Tibial nerve (tissue), 4 donors: ENCODE measurements at places on chromosomes 12 and 14. TPM values are rescaled to one million over a fixed set of nuclear protein-coding genes. Genes with fewer than 3 reads are reported as not detected.

- H3K27ac ChIP-seq, result peak overlapping the region; percentile 100
- no peaks in the 10 kb centered on the region for H3K27me3 ChIP-seq
These were observed 1.8 kb upstream of the RHOF start for GRCh38 chr12:121795034-121795968.

LRRC9 gene
- not detected for total RNA-seq

GRCh38 chr12:12008931-12009611 is 61.7 kb upstream of the BCL2L14 start:
- peaks cover 12% of the 10 kb centered on the region for H3K4me1 ChIP-seq
- H3K4me3 ChIP-seq, result no peak overlapping the region
- DNase-seq, result no peak
- H3K27me3 ChIP-seq, result no peaks in the 10 kb centered on the region
- H3K27ac ChIP-seq, result no peak overlapping the region
- H3K36me3 ChIP-seq, result no peaks in the 10 kb centered on the region

DNA sequence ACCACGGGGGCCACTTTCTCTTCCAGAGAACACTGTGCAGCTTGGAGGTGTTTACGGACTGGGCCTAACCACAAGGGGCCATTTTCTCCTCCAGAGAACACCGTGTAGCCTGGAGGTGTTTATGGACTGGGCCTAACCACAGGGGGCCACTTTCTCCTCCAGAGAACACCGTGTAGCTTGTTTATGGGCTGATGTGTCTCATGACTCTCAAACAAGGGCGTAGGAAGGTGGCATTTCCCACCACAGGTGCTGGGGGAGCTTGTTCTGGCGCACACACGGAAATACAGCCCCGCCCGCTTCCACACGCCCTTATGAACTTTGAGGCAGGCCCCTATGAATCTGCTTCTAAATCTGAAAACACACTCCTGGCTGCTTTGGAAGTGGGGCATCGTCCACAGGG is 174.6 kb upstream of the SFSWAP start:
- no peaks in the 10 kb centered on the region for H3K36me3 ChIP-seq
- H3K27ac ChIP-seq, result peak overlapping the region; percentile 83
- no peaks in the 10 kb centered on the region for H3K4me1 ChIP-seq
- peak; percentile 17 for DNase-seq
- H3K27me3 ChIP-seq, result no peaks in the 10 kb centered on the region

MIPOL1 gene
- 16.7 TPM for total RNA-seq

GRCh38 chr14:63134801-63135200 is 69.4 kb upstream of the RHOJ start:
- H3K27me3 ChIP-seq, result no peaks in the 10 kb centered on the region
- H3K4me3 ChIP-seq, result no peak overlapping the region
- H3K27ac ChIP-seq, result no peak overlapping the region
- no peak for DNase-seq

DNA sequence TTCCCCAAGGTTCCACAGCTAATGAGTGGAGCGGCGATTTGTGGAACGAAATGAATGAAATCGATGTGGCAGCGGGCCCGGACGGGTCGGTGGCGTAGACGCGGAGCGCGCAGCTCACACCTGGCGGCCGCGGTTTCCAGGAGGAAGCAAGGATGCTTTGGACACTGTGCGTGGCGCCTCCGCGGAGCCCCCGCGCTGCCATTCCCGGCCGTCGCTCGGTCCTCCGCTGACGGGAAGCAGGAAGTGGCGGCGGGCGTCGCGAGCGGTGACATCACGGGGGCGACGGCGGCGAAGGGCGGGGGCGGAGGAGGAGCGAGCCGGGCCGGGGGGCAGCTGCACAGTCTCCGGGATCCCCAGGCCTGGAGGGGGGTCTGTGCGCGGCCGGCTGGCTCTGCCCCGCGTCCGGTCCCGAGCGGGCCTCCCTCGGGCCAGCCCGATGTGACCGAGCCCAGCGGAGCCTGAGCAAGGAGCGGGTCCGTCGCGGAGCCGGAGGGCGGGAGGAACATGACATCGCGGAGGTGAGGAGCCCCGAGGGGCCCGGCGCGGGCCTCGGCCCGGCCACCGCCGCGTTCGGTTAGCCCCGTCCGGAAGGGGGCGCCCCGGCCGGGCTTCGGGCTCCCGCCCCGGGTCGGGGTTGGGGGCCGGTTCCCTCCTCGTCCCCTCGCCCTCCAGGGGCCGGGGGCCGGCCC is at the start of gene PTPN11:
PTPN11 (plus strand) TSS at position 340 of the 689 bp plus-strand sequence; CDS start at position 505, 165 bp downstream.
- no peaks in the 10 kb centered on the region for H3K27me3 ChIP-seq
- H3K4me1 ChIP-seq, result peaks cover 52% of the 10 kb centered on the region
- peak within 1 kb of the TSS; percentile 98 for H3K4me3 ChIP-seq
- H3K36me3 ChIP-seq, result no peaks in the 10 kb centered on the region

DNA sequence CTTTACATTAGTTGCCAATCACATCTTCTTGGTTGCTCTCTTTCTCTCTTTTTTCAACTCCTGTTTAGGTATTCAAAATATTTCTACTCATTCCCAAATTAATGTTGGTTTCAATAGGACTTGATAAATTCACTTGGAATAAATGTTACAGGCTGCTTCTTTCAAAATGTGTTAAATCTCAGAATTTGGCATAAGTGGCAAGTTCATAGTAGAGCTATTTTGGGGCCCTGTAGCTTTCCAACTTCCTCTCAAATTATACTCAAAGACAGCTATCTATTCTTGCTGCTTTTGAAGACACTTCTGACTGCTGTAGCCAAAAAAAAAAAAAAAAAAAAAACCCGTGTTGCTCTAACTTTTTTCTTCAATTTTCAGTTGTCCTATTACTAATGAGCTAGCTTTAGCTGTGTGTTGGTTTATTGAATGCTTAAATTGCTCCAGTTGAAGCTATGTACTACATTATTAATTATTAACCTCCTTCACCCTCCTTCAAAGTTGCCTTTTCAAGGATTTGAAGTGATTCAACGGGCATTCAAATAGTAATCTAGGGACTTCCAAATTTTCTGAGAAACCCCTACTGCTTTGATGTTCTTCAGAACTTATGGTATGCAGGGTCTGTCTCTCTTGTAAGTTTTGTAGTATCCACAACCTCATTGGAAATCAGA is 554.6 kb upstream of the FLRT2 start:
- DNase-seq, result no peak
- H3K27me3 ChIP-seq, result no peaks in the 10 kb centered on the region
- H3K4me1 ChIP-seq, result no peaks in the 10 kb centered on the region
- no peaks in the 10 kb centered on the region for H3K36me3 ChIP-seq

KSR2 gene
- not detected for total RNA-seq

DNA sequence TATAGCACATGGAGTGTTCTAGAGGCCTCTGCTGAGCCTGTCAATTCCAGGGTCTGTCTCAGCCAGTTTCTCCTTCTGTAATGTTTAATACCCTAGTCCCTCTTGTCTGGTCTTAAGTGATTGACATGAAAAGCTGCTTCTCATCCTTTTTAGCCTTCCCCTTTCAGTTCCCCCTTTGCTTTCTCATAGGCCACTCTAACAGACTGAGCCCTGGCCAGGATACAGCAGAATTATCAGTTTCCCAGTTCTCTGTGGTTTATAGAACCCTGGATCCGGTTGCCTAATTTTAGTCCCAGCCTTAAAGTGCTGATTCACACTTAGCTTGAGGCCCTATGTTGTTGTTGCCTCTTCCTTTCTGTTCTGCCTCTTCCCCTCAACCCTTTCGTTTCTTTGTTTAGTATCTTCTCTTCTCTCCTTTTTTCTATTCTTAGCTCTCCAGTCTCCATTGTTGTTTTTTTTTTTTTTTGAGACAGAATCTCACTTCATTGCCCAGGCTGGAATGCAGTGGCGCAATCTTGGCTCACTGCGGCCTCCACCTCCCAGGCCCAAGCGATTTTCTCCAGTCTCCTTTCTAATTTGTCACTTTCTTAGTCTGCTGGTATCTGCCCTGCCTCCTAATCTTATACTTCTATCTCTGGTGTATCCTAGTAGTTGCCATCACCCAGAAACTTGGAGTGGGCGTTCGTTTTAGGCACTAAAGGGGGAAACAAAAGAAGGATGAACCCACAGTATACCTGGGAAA is 2.9 kb upstream of the BIN2 start:
- peaks cover 7% of the 10 kb centered on the region for H3K4me1 ChIP-seq
- no peaks in the 10 kb centered on the region for H3K36me3 ChIP-seq
- H3K27ac ChIP-seq, result peak overlapping the region; percentile 18
- H3K27me3 ChIP-seq, result no peaks in the 10 kb centered on the region
- no peak for DNase-seq

PLCZ1 gene
- total RNA-seq, result not detected

- H3K27ac ChIP-seq, result peak overlapping the region; percentile 96
- no peaks in the 10 kb centered on the region for H3K27me3 ChIP-seq
- H3K36me3 ChIP-seq, result no peaks in the 10 kb centered on the region
- DNase-seq, result no peak
- peaks cover 69% of the 10 kb centered on the region for H3K4me1 ChIP-seq
These were observed 199.5 kb upstream of the PLEKHG7 start for GRCh38 chr12:92503029-92503931.

- no peaks in the 10 kb centered on the region for H3K27me3 ChIP-seq
- no peak overlapping the region for H3K27ac ChIP-seq
- no peak for DNase-seq
- H3K4me1 ChIP-seq, result no peaks in the 10 kb centered on the region
- no peaks in the 10 kb centered on the region for H3K36me3 ChIP-seq
These were observed 17.1 kb upstream of the PAWR start for GRCh38 chr12:79707830-79708229.

DNA sequence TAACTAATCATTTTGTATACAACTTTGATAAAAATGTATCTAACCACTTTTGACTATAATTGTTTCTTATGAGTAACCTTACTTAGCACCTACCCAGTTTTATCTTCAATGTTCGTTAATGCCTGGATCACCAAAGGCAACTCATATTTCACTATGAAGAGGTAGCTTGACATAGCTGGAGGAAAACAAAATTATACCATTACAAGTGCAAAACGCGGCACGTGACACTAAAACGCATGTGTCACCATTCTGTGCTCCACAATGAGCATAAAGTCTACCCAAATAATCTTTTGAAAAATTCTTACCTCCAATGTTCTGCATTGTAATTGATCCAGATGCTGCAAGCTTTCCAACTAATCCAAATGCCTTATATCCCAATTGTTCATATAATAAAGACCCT is 5.8 kb downstream of the SLC38A2 start:
- peaks cover 40% of the 10 kb centered on the region for H3K36me3 ChIP-seq
- peak overlapping the region; percentile 96 for H3K27ac ChIP-seq
- peaks cover 61% of the 10 kb centered on the region for H3K4me1 ChIP-seq
- DNase-seq, result no peak

DNA sequence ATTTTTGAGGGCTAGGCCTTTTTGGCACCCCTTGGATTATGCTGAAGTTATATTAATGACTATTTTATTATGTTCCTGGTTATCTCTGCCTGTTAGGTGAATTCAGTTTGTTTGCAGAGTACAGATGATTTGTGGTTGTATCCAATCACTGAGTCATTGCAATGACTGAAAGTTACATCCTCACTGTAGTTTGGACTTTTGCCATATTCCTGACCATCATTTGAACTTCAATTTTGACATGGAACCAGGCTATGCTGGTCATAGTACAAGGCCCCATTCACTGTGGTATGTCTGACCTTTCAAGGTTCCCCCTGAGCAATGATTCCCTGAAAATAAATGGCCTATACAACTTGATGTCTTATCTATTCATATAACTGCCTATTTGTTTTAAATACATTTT is 621.0 kb downstream of the CCER1 start:
- no peak overlapping the region for H3K27ac ChIP-seq
- no peaks in the 10 kb centered on the region for H3K36me3 ChIP-seq
- H3K27me3 ChIP-seq, result no peaks in the 10 kb centered on the region
- H3K4me3 ChIP-seq, result no peak overlapping the region

KIF5A gene
- total RNA-seq, result 3.6 TPM

DNA sequence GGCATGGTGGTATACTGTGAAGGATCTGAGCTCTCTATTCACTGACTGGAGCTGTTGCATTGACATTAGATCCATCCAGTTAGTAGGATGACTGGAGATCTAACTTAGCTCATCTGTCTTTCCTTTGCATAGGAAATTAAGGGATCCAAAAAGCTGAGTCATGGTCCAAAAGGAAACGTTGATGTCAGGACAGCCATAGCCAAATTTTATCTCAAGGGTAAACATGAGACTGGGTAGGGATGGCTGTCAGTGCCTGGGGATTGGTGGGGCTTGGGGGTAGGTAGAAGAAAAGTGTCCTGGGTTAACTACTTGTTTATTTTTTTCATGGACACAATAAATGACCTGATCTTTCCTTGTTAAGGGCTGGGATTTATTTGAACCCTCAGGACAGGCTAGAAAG is 4.6 kb downstream of the FAM177A1 start:
- DNase-seq, result no peak
- H3K4me1 ChIP-seq, result peaks cover 14% of the 10 kb centered on the region
- H3K4me3 ChIP-seq, result no peak overlapping the region
- no peaks in the 10 kb centered on the region for H3K36me3 ChIP-seq

MAP1LC3B2 gene
- not detected for total RNA-seq

DNA sequence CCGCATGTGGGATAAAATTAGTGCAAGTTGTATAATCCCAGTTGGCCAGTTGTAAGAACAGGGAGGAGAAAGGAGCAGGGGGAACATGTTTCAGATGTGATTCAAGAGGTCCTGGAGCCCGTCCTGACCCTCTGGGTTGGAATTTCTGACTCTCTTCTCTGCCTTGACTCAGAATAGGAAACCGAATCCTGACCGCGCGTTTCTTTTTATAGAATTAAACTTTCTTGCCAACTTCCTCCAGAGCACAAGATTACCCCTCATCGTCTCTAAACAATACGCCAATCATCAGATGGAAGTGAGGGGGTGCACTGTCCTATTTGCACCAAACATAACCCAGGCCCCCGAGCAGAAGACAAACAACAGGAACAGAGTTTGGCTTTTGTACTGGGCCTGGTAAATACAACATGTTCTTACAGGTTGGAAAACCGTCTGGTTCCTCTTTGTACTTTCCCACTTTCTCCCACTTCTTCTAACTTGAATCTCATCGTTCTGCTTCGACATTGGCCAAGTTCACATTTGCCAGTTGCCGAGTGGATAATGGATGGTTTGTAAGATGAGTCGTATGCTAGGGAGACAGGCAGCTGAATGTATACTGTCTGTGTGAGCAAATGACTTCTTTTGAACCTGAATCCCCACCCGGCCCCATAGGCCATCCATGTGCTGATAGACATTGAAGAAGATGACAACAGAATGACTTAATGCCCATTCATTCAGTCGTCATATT is 42.6 kb upstream of the MED13L start:
- peaks cover 44% of the 10 kb centered on the region for H3K4me1 ChIP-seq
- H3K4me3 ChIP-seq, result no peak overlapping the region
- no peaks in the 10 kb centered on the region for H3K27me3 ChIP-seq
- no peak for DNase-seq
- no peaks in the 10 kb centered on the region for H3K36me3 ChIP-seq
- peak overlapping the region; percentile 48 for H3K27ac ChIP-seq
